ENCODE measurements at places on chromosomes 3 and 15. TPM values are rescaled to one million over a fixed set of nuclear protein-coding genes. Genes with fewer than 3 reads are reported as not detected.

The FMN1 gene
- 0.13 TPM for polyA plus RNA-seq

- no peak for DNase-seq
These were observed 4.6 kb downstream of the SPSB4 start for GRCh38 chr3:141055536-141056445.

GRCh38 chr15:94277485-94277884 is 46.1 kb downstream of the MCTP2 start:
- no peak for DNase-seq

DNA sequence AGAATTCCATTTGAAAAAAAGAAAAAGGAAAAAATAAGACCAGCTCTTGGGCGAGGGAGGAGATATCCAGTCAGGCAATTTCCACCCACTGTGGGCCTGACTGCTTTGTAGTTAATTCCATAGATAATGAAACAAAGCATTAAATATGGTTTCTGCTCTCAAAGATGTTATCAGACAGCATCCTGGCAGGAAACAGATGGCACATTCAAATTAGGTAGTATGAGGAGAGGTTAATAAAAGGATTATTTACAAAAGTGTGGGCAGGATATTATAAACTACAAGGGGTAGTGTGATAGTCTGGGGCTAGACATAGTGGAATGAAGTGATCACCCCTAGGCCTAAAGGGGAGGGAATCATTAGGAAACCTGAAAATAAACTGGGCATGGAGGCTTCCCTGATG is 193.2 kb downstream of the CLSTN2 start:
- no peak for DNase-seq

DNA sequence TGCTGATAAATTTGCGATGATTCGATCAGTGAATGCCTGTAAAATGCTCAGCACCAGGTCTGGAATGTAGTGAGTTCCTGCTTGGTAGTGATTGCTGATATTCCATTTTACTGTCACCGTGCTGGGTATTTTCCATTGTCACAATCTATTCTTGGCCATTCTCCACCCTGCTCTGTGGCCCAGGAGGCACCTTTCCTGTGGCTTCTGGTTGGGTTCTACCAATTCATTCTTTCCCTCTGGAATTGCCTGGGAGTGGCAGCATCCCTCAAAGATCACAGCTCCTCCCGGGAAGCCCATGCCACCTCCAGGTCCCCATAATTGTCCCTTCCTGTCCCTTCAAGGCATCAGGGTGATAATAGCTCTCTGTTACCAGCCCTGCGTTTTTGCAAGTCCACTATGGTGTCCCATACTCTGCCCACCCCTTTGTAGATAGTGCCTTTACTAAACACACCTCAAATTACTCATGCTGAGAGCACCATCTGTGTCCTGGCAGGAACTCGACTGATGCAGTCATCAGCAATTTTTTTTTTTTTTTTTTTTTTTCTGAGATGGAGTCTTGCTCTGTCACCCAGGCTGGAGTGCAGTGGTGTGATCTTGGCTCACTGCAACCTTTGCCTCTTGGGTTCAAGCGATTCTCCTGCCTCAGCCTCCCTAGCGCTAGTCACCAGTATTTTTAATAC is 177.8 kb upstream of the PROK2 start:
- DNase-seq, result no peak

- no peak for DNase-seq
These were observed 20.0 kb downstream of the SERPINI2 start for GRCh38 chr3:167453815-167454214.

- DNase-seq, result no peak
These were observed 255.5 kb downstream of the UACA start for GRCh38 chr15:70507772-70508371.

DNA sequence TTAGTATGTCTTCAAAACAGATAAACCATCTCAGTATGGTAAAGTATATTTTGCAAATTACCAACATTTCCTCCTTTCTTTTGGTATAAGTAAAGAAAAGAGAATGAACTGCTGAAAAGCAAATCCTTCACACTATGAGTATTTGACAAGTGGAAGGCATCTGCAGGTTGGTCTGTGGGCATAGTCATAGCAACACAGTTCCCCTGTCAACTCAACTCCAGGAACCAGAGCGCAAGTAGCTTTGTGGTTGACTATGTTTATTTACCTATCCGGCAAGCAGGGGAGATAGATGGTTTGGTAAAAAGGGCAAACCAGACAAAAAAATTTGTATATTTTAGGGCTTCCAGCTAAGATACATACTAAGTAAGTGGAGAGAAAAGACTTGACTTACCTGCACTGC is 88.3 kb upstream of the PPIB start:
- no peak for DNase-seq

GRCh38 chr3:143998266-143998665 is 26.6 kb downstream of the DIPK2A start:
- DNase-seq, result no peak

All from ovary (tissue), 10 donors.